Fibroblast of the aortic adventitia (primary cell): ENCODE measurements at places on chromosomes 13 and 19. TPM values are rescaled to one million over a fixed set of nuclear protein-coding genes. Genes with fewer than 3 reads are reported as not detected.

The S1PR4 gene
- not detected in 2 replicates for total RNA-seq

The KLK1 gene
- not detected in 2 replicates for total RNA-seq

The WDR88 gene
- not detected in 2 replicates for total RNA-seq

The ZNF580 gene
- 6.3 and 10.0 TPM in 2 replicates for total RNA-seq

The CYP2F1 gene
- not detected in 2 replicates for total RNA-seq

The LINGO3 gene
- total RNA-seq: not detected in 2 replicates

The CYP2S1 gene
- 0.45 TPM in 1 of 2 replicates, not detected in the other for total RNA-seq

The CPB2 gene
- total RNA-seq: not detected in 2 replicates

The IGLON5 gene
- not detected in 2 replicates for total RNA-seq

The FUT2 gene
- not detected in 2 replicates for total RNA-seq

The ZNF813 gene
- 2.5 and 4.0 TPM in 2 replicates for total RNA-seq

The CATSPERD gene
- not detected in 2 replicates for total RNA-seq

- DNase-seq: no peak
Measured at GRCh38 chr19:30227012-30227621, 145.1 kb upstream of the ZNF536 start.

DNA sequence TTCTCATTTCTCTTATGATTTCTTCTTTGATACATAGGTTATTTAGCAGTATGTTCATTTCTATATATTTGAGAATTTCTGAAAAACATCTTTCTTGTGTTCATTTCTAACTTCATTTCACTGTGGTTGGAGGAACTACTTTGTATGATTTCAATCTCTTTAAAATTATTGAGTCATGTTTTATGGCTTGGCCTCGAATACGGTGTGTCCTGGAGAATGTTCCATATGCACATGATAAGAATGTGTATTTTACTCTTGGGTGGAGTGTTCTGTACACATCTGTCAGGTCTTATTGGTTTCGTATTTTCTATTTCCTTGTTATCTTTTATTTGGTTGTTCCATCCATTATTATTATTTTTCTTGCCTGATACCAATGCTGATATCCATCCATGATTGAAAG lies 22.9 kb downstream of the DNM2 start:
- DNase-seq: peak; percentile 18

DNA sequence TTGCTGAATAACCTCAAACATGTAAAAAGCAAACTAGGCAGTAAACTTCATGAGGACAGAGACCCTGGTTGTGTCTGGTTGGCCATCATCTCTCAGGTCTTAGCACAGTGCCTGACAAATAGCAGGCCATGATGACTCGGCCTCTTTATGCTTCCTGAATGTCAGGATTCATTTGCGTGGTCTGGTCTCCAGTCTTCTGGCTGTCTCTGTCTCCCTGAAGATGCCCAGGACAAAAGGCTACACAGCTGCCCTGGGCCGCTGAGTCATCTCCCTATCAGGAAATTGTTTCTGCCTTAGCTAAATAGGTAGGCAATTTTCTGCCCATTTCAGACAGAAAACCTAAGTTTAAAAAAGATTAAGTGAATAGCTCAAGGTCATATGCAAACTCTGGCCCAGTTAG lies 84.1 kb upstream of the FNDC3A start:
- peak; percentile 40 for DNase-seq

DNA sequence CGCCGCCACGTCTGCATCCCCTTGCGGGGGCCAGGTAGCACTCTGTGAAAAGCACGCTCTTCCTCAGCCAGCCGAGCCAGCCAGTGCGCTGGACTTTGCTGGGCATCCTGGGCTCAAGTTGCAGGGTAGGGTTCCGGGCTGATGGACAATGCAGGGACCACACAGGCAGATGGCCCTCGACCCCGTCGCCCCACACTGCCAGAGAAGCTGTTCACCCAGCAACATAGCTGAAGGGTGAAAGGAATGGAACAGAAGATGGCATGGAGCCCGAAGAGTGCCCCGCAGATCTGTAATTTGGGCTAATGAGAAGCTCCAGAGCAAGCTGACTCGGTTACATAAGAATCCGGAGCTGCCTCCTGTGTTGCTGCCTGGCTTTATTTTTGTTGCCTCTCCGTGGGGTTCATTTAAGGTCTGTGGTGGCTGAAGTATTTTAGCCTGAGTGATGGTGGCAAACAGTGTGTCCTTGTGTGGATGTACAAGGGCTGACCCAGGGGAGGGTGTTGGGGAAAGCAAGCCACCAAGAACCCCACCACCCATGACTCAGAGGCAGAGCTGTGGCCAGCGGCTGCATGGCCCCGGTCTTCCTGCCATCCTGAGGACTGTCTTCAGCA lies 105.8 kb downstream of the SOX1 start:
- DNase-seq: no peak

DNA sequence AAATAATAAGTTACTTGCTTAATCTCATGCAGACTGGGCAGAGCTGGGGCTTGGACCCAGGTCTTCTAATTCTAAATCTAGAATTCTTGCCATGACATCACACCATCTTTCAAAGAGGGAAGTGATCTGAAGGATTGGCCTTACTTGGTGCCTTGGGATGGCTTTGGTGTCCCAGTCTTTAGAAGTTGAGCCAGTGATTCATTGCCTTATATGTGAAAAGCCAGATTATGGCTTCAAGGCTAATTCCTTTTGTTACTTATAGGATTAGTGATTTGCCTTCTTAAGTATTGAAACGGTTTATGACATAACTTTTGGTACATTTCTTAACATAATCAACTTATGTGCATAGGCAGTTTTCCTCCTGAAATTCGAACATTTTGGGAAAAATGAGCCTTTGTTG lies 14.9 kb downstream of the COG3 start:
- no peak for DNase-seq

DNA sequence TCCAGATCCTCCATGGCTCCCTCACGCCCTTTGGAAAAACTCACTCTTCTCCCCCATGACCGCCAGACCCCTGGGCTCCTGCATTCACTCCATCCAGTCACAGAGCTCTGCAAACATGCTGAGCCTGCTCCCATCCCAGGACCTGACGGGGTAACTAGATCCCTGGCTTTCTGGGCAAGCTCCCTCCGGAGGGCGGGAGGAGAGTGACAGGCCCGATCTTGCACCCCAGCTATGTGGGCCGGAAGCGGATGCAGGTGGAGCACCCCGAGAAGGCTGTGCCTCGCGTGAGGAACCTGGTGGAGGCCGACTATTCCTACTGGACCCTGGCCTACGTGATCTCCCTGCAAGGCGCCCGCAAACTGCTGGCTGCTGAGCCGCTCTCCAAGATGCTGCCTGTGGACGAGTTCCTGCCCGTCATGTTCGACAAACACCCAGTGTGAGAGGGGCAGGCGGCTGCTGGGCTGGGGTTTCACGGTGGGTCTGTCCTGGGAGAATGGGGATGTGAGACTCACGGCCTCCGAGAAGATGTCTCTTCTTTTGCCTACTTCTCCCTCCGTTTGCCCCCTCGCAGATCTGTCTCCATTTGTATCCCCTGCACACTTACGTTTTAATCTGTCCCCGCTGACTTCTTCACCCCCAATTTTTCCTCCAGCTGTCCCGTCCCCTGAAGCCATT lies 25.2 kb downstream of the COLGALT1 start:
- DNase-seq: no peak

- DNase-seq: no peak
Measured at GRCh38 chr13:107005577-107005976, 437.6 kb upstream of the ARGLU1 start.

- no peak for DNase-seq
Measured at GRCh38 chr13:91219201-91219600, 128.3 kb upstream of the MIR17HG start.

GRCh38 chr13:65915195-65915594 lies 1314.9 kb downstream of the PCDH9 start:
- DNase-seq: no peak

GRCh38 chr19:35937345-35938281 lies 1.4 kb downstream of the LRFN3 start:
- DNase-seq: no peak

DNA sequence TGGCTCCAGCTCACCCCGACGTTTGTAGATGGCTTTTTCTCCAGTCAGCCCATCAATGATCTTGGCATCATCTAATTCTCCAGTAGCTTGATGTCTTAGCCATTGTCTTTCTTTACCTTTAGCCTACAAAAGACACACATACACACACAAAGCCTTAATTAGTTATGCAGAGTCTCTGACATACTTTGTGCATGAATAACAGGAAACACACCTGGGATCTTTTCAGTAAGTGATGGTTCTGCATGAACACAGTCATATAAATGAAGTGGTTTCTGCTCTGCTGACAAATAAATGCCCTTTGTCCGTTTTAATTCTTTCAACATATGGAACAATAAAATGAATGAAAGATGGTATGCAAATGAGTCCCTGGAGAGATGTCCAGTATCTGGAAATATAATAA lies 133.3 kb downstream of the RGCC start:
- no peak for DNase-seq

DNA sequence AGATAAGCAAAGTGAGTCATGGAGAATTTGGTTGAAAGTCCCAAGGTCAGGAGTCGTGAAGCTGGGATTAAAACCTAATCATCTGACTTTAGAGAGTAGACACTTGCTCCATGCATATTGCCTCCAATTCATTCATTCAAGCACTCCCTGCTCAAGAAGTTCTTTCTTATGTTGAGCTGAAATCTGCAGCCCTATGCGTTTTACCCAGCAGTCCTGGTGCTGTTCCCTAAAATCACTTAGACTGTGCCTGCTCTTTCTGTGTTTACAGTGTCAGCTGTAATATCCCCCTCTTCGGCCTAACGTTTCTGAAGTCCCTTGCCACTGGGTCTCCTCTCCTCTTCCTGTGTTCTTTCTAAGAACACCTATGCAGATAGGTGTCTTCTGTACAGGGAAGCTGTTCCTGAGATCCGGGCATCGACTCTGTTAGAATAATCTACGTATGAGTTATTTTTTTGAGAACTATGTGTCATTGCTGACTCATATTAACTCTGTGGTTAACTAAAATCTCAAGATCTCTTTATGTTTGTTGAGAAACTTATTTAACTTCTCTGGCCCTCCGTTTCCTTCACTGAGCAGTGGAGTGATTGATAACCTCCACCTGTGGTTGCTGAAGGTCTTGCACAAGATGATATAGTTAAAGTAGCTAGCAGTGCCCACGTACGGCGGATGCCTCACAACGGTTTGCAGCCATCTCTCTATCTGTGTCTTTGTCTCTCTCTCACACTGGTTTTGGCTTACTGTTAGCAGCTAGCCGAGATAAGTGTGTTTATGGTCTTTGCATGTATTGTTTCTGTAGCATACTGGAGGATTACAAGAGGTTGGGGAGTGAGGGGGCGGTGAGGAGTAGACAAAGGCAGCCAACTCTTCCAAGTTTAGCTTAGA lies 4.7 kb downstream of the ALOX5AP start:
- DNase-seq: peak; percentile 92

DNA sequence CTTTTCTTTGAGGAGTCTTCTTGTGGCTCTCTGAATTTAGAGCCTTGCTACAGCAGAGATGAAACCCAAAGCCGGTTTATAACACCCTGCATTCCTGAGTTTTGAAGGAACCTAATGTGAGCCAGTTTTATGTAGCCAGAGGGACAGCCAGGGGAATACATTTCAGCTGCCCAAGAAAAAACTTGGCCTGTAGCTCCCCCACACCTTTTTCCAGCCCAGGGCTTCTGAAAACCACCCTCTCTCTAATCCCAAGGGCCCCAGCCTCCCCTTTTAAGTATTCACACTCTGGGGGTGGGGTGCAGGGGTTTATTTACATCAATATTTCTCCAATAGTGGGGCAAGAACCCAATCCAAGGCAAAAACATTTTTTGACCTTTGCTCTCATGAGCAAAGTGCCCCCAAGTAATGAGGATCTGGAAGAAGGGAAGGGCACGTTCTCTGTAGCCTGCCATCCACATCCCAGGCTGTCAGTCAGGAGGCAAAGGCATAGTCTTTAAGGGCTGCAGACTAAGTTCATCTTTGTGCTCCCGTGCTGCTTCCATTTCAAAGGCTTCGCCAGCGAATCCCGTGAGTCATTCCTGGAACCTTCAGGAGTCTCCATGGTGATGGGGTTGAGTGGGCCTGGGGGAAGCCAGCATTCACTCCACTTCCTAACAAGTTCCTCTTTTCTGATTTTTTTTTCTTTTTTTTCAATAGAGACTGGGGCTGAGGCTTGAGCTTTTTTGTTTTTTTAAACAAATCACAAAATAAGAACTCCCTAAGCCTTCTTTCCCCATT lies 33.2 kb upstream of the MEDAG start:
- peak; percentile 92 for DNase-seq

- DNase-seq: no peak
Measured at GRCh38 chr19:4547303-4548237, 7.7 kb upstream of the LRG1 start.
